ENCODE measurements at places on chromosomes 11 and 22. TPM values are rescaled to one million over a fixed set of nuclear protein-coding genes. Genes with fewer than 3 reads are reported as not detected.

GRCh38 chr11:23123753-23124152, 263.5 kb upstream of the CCDC179 start:
- DNase-seq: no peak
- H3K4me1 ChIP-seq: no peaks in the 10 kb centered on the region
- no peak overlapping the region for H3K4me3 ChIP-seq
- H3K27ac ChIP-seq: no peak overlapping the region
- H3K27me3 ChIP-seq: no peaks in the 10 kb centered on the region

DNA sequence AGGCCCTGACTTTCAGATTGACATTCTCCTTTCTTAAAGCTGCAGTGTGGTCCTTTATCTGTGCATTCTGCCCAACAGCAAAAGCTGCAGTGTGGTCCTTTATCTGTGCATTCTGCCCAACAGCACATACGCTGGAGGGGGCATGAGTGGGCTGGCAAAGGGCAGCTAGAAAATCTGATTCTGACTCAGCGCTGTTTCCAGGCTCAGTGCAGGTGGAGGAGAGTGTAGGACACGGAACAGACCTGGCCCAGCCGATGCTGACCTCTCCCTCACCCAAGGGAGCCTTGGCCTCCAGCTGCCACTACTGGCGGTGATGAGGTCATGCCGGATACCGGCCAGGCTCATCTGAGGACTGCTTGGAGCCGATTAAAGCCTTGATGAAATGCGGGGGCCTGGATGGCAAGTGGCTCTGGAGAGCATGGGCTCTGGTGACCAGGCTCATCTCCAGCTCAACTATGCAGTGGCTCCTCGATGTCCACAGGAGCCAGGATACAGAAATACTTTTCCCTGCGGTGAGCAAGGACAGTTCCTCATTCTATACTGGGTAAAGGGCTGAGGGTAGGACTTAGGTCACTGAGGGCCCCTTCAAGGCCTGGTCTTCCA, 84.6 kb downstream of the CLPB start:
- H3K27ac ChIP-seq: no peak overlapping the region
- peaks cover 3% of the 10 kb centered on the region for H3K36me3 ChIP-seq
- peak; percentile 23 for DNase-seq
- H3K4me1 ChIP-seq: peaks cover 20% of the 10 kb centered on the region
- H3K4me3 ChIP-seq: no peak overlapping the region
- H3K27me3 ChIP-seq: no peaks in the 10 kb centered on the region

GRCh38 chr11:64339754-64340408, at the start of gene CCDC88B:
TSS of gene CCDC88B (plus strand) at chr11:64340204. CDS start at chr11:64340267, 63 bp downstream.
- peaks cover 18% of the 10 kb centered on the region for H3K4me1 ChIP-seq
- H3K36me3 ChIP-seq: no peaks in the 10 kb centered on the region
- DNase-seq: peak; percentile 65
- peaks cover 7% of the 10 kb centered on the region for H3K27me3 ChIP-seq
- peak within 1 kb of the TSS; percentile 36 for H3K4me3 ChIP-seq

DNA sequence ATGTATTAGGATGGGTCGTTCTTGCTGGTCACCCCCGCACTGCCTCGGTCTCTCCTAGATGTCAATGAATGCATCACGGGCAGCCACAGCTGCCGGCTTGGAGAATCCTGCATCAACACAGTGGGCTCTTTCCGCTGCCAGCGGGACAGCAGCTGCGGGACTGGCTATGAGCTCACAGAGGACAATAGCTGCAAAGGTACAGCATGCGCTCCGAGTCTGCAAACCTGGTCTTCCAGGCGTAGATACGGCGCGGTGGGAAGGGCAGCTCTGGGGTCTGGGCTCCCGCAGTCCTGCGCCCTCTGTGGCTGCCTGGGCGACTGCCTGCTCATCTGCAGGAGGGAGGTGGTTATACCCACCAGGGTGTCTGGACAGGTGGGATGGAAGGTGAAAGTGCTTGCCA, 31.0 kb downstream of the FBLN1 start:
- H3K4me3 ChIP-seq: no peak overlapping the region
- H3K27me3 ChIP-seq: no peaks in the 10 kb centered on the region
- H3K27ac ChIP-seq: no peak overlapping the region
- H3K36me3 ChIP-seq: peaks cover 11% of the 10 kb centered on the region
- DNase-seq: no peak

The BBS1 gene
- 16.9 TPM for total RNA-seq
